ENCODE measurements at places on chromosomes 1 and 21.
A peak's percentile ranks its signal among the peaks of the same experiment; 100 is the strongest.

- DNase-seq = no peak
Measured at GRCh38 chr1:245501633-245502032, 346.8 kb downstream of the KIF26B start.

DNA sequence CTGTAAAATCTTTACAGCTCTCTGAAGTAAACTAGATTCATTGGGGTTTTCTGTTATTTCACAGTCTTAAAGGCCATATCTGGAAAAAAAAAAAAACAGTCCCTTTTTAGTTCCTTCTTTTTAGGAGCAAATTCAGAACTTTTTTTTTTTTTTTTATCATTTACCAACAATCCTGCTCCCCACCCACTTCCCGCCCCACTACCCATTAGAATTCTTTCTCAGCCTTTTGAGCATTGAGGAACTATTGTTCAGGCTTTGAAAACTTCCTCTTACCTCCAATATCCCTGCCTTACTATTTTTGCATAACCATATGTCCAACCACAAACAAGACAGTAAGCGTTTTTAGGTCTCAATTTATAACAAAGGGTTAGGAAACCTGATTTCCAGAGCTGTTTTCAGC is 330.1 kb downstream of the PLPP3 start:
- DNase-seq = no peak

DNA sequence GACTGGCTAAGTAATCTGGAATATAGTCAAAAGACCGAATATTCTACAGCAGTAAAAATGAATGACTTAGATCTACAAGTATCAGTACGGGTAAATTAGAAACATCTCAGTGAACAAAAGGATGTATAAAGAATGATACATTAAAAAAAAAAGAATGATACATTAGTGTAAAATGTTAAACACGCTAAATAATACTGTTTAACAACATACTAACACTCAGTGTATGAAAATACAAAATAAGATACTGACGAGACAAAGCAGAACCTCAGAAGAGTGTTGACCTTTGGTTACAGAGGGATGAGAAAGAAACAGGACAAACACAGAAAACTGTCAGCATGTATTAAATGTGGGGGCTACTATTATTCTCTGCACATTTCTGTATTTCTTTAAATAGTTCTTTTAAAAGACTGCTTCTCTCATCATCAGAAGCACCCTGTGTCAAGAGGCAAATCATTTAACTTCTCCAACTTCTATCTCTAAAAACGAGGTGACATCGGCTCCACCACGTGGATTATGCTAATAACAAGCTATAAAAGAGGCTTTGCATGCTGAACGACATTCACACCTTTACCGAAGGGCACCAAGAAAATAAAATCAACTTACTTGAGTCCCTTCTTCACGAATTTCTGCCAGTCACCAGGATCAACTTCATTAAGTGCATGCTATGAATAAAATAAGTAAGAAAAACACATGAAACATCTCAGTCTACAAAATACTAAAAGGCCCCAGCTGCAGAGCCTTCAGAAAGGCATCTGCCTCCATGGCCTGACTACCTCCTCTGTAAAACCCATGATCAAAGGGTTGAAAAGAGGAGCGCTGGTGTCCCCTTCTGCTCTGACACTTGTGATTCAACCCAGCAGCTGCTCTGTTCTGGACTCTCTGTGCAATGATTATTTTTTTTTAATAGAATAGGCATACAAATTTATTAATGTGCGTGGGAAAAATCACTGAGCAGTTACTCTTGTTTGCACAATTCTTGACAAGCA is 42.5 kb downstream of the MRAP start:
- DNase-seq = no peak

DNA sequence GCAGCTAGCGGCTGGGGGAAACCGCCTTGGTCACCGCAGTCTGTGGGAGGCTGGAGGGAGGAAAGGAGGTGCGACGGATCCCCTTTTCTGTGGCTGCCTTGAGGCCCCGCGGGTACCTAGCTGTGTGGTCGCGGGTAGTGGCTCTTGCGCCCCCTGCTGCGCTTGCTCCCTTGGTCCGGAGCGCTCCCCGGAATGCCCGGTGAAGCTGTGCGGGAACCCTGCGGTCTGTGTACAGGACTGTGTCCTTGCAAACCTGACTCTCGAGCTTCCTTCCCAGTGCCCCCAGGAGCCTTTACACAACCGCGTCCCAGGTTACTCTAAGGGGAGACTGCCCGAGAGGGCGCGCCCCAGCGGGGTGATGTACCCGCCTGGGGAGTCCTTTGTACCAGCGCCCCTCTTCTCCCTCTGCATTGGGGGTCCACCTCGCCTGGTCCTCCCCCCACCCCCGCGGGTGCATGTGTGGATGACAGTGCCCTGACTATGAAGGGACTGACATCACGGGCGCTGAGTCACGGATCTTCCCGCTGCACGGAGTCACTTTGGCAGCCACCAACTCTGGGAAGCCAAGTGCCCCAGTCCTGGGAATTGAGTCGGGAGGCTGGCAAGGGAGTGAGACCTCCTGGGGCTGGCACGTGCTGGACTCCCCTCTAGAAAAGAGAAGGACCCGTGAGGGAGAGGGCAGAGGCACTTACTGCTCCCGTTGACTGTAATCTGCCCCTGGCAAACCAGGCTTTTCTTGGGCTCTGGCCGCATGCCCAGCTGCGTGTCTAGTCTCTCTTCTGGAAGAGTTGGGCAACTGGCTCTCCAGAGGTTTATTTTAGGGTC is 816 bp downstream of the IL6R start:
- peak; percentile 40 for DNase-seq

DNA sequence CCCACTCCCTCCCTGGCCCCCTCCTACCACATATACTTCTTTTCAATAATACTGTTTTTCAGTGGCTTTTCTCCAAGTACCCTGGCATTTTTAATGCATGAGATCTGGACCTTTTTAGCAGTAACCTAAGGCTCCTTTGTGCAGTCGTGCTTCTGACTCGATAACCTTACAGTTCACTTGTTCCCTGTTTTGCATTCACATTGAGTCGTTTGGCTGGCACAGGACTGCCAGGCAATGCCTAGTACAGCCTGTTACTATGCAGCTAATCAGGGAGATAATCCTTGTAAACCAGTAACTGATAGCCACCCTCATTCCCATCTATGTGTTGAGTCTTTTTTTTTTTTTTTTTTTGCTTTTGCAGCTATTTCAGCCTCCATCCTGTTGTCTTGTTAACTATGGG is 3.7 kb downstream of the ATP1B1 start:
- DNase-seq = no peak

DNA sequence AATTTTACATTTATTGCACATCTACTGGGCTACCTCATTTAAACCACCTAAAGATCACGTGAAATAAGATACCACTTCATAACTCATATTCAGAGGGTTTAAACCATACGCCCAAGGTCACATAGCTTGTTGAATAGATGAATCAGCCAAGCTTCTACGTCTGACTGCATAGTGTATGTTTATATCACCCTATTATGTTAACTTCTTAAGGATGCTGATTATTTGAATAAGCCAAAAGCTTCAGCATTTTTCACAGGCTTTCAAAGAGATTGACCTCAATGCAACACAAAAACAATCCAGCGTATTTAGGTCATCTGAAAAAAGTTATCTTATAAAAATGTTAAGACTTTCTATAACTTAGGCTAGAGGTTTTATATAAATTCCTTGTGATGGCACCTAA is 373.8 kb downstream of the TGFB2 start:
- no peak for DNase-seq

- DNase-seq = no peak
Measured at GRCh38 chr1:193077991-193078390, 18.6 kb downstream of the RO60 start.

- DNase-seq = no peak
Measured at GRCh38 chr1:239389703-239390102, 3.3 kb downstream of the CHRM3 start.

DNA sequence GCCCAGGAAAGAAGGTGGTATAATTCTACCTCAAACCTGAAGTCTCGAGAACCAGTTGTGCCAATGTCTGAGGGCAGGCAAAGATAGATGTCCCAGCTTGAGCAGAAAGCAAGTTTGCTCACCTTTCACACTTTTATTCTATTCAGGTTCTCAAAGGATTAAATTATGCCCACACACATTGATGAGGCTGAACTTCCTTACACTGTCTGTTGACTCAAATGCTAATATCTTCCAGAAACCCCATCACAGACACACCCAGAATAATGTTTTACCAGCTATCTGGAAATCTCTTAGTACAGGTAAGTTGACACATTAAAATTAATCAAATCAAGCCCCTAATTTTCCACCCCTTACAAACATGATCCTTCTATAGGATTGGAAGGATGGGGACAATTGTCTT is 605.7 kb downstream of the NUF2 start:
- DNase-seq = no peak

GRCh38 chr1:101174722-101175121 is 62.1 kb upstream of the S1PR1 start:
- DNase-seq = no peak

DNA sequence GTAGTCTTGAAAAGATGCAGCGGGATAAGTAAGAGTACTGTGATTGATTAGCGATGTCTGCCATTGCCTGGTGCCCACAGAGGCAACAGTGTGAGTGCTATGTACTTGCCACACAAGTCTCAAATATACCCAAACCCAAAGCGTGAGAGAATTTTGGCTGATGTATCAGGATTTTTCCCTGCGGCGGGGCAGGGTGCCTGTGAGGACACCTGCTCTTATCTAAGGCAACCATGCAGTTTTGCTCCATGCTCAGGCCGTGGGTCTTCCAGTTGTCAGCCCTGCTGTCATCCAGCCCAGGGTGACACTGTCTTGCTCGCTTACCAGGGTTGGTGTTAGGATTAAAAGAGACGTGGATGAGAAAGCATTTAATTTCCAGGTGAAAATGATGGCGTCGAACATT is 202.7 kb downstream of the PTPRU start:
- DNase-seq = no peak

DNA sequence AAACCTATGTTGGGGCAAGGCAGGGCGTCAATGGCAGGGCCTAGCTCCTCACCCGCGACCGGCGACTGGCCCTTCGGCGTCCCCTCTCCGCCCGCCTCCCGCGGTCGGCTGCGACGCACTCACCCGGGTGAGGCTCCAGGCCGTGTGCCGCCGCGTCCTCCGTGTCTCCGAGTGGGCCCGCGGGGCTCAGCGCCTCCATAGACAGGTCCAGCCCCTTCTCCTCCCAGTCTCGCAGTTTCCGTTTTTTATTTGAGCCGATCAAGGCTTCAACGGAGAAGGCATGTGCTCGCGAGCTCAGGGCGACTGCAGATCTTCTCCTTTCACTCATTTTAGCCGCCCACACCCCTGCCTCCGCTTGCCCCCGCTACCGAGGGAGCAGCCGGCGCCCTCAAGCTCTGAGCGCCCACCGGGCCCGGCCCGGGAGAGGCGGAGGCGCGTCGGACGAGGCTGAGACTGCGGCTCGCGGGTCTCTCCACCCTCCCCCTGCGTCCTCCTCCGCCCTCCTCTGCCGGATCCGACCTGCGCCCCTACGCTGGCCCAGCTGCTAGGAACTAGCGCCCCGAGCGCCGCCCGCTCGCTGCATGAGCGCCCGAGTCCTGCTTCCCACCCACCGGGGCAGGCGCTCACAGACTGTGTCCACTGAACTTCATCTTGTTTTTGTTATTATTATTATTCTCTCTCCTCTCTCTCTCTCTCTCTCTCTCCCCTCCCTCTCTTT is 516 bp downstream of the TBX15 start:
- no peak for DNase-seq

DNA sequence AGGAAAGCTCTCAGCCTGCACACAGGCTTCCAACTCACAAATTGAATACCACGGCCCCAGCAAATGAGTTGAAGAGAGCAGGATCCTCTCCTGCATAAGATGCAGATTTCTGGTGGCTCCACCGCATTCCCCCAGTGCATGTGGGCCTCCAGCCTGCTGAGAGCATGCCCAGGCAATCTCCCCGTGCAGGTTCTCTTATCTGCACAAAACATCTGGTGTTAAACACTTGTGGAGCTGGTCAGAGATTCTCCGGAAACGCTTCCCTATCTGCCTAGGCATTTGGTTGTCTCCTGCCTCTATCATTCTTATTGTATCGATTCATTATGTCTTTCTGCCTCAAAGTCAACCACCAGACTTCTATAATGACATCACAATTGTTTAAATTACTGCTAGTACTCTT is 1349.0 kb upstream of the B3GALT2 start:
- DNase-seq = no peak

DNA sequence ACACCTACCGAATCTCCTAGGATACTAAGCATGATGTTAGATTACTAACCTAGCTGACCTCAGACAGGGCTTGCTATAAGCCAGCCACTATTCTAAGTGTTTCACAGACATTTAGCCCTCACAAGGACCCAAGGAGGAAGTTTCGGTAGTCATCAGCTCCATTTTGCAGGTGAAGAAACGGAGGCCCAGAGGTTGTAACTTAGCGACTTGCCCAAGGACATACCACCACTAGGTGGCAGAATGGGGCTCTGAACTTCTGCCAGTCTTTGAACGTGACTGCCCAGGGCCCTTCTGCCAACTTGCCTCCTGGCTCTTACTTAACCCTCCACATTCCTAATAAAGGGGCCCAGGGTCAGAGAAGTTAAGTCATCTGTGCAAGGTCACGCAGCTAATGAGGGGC is 283.5 kb downstream of the C1orf94 start:
- no peak for DNase-seq

DNA sequence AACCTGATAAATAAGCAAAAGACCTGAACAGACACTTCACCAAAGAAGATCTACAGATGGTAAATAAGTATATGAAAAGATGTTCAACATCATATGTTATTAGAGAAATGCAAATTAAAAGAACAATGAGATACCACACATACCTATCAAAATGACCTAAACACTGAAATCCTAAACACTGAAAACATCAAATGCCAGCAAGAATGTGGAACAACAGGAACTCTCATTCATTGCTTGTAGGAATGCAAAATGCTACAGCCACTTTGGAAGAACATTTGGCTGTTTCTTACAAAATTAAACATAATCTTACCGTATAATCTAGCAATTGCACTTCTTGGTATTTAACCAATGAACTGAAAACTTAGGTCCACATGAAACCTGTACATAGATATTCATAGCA is 14.9 kb upstream of the PIGK start:
- DNase-seq = no peak
